ENCODE measurements at places on chromosomes 12 and 14. TPM values are rescaled to one million over a fixed set of nuclear protein-coding genes. Genes with fewer than 3 reads are reported as not detected.

Gene B3GNT4
- 0.06 TPM for total RNA-seq

Gene TAS2R14
- 1.7 TPM for total RNA-seq

Gene DPPA3
- total RNA-seq = not detected

Gene IRF2BPL
- total RNA-seq = 49.7 TPM

Gene MYO1A
- 0.06 TPM for total RNA-seq

Gene TMEM119
- 1.9 TPM for total RNA-seq

Gene PIANP
- 0.34 TPM for total RNA-seq

Gene AICDA
- not detected for total RNA-seq

Gene PTPRQ
- total RNA-seq = 16.6 TPM

Gene BAG5
- 33.0 TPM for total RNA-seq

Gene RNASE3
- total RNA-seq = not detected

Gene FAM181A
- total RNA-seq = not detected

Gene RD3L
- not detected for total RNA-seq

Gene TPPP2
- not detected for total RNA-seq

Gene PLEK2
- total RNA-seq = 0.64 TPM

Gene RIMKLB
- 20.0 TPM for total RNA-seq

Gene MFAP5
- total RNA-seq = 22.7 TPM

Gene KCNA5
- not detected for total RNA-seq

Gene CLEC4E
- not detected for total RNA-seq

Gene PIP4K2C
- total RNA-seq = 19.1 TPM

Gene RNASE7
- total RNA-seq = not detected

Gene IKZF4
- total RNA-seq = 2.2 TPM

Gene MYL6B
- 130 TPM for total RNA-seq

Gene KRT3
- not detected for total RNA-seq

Gene IRAK3
- 0.63 TPM for total RNA-seq

Gene FITM1
- 12.9 TPM for total RNA-seq

Gene NGB
- not detected for total RNA-seq

Gene PRB2
- not detected for total RNA-seq

Gene C12orf60
- 1.5 TPM for total RNA-seq

Gene SLC41A2
- 2.4 TPM for total RNA-seq

Gene PRICKLE1
- total RNA-seq = 1.1 TPM

Gene SLC10A1
- not detected for total RNA-seq

Gene KLHL33
- total RNA-seq = not detected

Gene NELL2
- total RNA-seq = not detected

Gene DHH
- total RNA-seq = 0.06 TPM

Gene SLC6A15
- 27.0 TPM for total RNA-seq

Gene GMPR2
- 87.8 TPM for total RNA-seq

Gene KRT79
- not detected for total RNA-seq

Gene GPR132
- total RNA-seq = not detected

Gene SIX6
- total RNA-seq = not detected

Gene HNF1A
- total RNA-seq = 0.06 TPM

Gene SLC38A4
- total RNA-seq = 26.5 TPM

Gene FRS2
- 39.4 TPM for total RNA-seq

Gene COL2A1
- not detected for total RNA-seq

Gene MYF5
- 957 TPM for total RNA-seq

Gene OASL
- total RNA-seq = 4.3 TPM

Gene ITGB7
- total RNA-seq = not detected

Gene NANOG
- not detected for total RNA-seq

Gene SCYL2
- 42.6 TPM for total RNA-seq

Gene CCND2
- 133 TPM for total RNA-seq
